Nasal cavity respiratory epithelium epithelial cell of viscerocranial mucosa (primary cell): ENCODE measurements at places on chromosomes 6 and 20. TPM values are rescaled to one million over a fixed set of nuclear protein-coding genes. Genes with fewer than 3 reads are reported as not detected.

DCDC2 gene
- 0.68 and 6.6 TPM in 2 replicates for total RNA-seq

SLC22A7 gene
- not detected in 2 replicates for total RNA-seq

ARFRP1 gene
- 28.7 and 51.0 TPM in 2 replicates for total RNA-seq

PHACTR3 gene
- total RNA-seq: 1.9 and 2.1 TPM in 2 replicates

OXT gene
- total RNA-seq: not detected in 2 replicates

SLC22A3 gene
- total RNA-seq: 5.5 and 18.6 TPM in 2 replicates

LY6G5C gene
- total RNA-seq: 0.07 TPM in 1 of 2 replicates, not detected in the other

C6orf118 gene
- total RNA-seq: not detected in 2 replicates

HLA-G gene
- 2.9 and 9.9 TPM in 2 replicates for total RNA-seq

TSBP1 gene
- total RNA-seq: not detected in 2 replicates

SIRPB1 gene
- total RNA-seq: not detected in 2 replicates

CST3 gene
- 84.1 and 226 TPM in 2 replicates for total RNA-seq

NEDD9 gene
- total RNA-seq: 8.5 and 21.3 TPM in 2 replicates

NRSN2 gene
- total RNA-seq: 6.2 and 25.6 TPM in 2 replicates

LPA gene
- total RNA-seq: 0.43 TPM in 1 of 2 replicates, not detected in the other

PRDM13 gene
- not detected in 2 replicates for total RNA-seq

FYN gene
- total RNA-seq: 86.5 and 108 TPM in 2 replicates

FUT9 gene
- under 0.01 TPM in 1 of 2 replicates, not detected in the other for total RNA-seq

ID4 gene
- total RNA-seq: 1.6 and 13.3 TPM in 2 replicates

NKX2-2 gene
- total RNA-seq: not detected in 2 replicates

PCK1 gene
- not detected in 2 replicates for total RNA-seq
